ENCODE measurements at places on chromosomes 4 and X.

GRCh38 chr4:187332141-187332540, 608.5 kb upstream of the FAT1 start:
- no peak for DNase-seq

DNA sequence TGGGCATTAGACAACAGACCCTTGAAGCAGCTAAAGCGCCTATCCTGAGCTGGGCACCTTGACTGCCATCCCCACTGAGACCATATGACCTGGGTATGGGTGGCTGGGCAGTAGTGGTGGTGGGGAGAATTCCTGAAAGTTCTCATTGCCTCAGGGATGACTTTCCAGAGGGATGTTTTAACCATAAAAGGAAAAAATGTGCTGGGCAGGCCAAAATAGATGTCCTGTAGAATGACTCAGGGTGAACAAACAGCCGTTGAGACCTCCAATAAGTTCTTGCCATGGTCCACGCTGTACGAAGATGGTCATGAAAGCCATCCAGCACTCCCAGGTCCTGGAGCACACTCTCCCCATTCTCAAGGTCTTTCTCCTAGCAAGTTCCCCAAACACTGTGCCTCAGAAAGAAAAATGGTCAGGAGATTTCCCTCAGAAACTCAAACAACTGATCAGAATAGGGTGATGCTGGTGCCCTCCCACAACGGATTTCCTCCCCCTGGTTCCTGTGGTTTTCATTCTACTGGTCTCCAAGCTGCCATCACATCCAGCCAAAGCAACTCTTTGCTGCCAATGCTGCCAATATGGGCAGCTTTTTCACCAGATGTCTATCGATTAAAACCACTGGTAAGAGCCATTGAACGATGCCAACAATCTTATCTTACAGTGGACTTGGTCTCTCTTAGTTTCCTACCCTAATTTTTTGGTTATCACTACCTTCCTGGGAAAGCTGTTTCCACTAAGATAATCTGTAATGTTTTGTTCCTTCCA, 11.2 kb downstream of the CDKN2AIP start:
- DNase-seq = no peak

DNA sequence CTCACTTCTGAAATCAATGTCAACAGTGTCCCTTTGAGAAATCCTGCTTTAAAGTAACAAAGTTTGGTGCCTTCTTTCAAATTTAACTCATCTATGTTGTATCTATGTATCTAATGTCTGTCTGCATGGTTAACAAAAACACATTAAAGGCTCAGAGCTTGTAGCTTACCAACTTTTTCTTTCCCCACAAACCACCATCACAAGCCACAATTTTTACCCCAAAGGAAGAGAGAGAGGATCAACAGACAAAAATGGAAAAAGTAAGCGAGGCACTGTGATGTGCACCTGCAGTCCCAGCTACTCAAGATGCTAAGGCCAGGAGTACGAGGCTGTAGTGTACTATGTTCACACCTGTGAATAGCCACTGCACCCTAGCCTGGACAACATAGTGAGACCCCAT, 17.2 kb downstream of the ATRX start:
- DNase-seq = no peak

DNA sequence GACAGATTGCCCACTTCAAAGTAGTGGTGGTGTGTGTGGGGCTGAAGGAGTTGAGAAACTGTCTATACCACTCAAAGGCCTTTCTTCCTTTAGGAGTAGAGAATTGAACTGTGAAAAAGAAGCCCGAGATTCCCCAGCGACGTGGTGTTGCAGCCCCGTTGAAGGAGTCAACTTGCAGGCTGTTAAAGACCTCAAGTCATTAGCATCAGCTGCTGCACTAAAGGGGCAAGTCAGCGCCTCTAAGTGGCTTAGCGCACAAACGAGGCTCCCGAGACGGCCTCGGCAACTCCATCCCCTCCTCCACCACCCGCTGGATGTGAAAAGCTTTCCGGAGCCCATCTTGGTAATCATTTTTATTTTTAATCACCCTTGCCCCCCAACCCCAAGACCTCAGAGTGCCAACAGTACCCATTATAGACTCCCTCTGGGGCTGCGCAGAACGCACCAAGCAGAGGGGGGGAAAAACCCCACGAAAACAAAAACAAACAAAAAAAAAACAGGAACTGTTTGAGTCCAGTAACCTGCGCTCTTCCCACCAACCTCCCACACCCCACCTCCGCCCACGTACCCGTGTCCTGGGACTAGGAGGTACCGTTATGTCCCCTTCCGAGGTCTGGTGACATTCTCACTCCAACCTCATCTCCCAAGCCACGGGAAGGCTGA, 913 bp upstream of the PRDM8 start:
- DNase-seq = no peak

DNA sequence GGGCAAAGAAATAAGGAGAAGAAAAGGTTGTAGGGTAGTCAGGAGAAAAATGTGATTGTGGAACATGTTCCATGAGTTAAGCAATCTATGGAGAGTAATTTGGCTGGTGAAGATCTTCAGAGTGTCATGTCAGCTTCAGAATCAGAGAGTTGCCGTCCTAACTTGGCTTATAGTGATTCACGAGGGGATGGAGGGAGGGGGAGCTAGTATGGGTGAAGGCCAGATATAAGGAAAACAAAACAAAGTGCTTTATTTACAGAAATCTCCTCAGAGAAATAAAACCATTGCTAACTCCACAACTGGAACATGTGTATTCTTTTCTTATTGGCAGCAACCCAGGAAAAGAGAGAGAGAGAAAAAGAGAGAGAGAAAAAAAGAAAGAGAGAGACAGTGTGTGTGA, 256.5 kb upstream of the NRK start:
- no peak for DNase-seq

Measured in stimulated activated CD4-positive, alpha-beta T cell treated with anti-CD3 and anti-CD28 coated beads, Interleukin-1b, Interleukin-23, amount 100 ng/mL, for 4 hours (primary cell).